Esophagus squamous epithelium (tissue), 5 donors: ENCODE measurements at places on chromosomes 16 and 17.

DNA sequence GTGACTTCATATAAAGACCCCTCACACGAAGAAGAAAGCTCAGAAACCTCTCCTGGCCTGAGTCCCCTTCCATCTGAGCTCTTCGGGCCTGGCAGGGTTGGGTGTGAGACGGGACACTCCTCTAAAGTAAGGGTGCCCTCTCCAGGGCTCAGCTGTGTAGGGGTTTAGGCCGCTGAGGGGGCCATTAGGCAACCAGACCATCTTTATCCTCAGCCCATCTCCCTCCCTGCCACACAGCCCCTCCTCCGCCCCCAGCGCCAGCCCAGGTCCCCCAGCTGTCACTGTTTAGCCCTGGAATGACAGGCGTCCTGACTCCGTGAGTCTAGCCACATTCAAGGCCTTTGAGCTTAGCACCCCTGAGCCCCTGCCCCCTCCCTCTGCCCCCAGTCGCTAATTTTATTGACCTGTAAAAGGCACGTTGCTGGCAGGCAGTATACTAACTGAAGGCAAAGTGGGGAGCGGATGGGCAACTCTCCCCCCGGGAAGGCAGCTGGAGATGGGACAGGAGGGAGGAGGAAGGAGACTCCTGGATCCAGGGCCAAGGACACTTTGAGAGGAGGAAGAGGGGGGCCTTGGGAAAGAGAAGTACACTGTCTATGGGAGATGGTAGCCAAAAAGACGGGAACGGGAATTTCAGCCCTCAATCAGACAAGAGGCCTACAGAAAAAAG, 592 bp upstream of the ZNF385C start:
- H3K36me3 ChIP-seq, result no peaks in the 10 kb centered on the region
- DNase-seq, result no peak
- no peak overlapping the region for H3K4me3 ChIP-seq

- no peaks in the 10 kb centered on the region for H3K4me1 ChIP-seq
- no peak overlapping the region for H3K4me3 ChIP-seq
- H3K27ac ChIP-seq, result no peak overlapping the region
- no peaks in the 10 kb centered on the region for H3K27me3 ChIP-seq
These were observed 129.9 kb downstream of the PITPNC1 start for GRCh38 chr17:67506966-67507365.

DNA sequence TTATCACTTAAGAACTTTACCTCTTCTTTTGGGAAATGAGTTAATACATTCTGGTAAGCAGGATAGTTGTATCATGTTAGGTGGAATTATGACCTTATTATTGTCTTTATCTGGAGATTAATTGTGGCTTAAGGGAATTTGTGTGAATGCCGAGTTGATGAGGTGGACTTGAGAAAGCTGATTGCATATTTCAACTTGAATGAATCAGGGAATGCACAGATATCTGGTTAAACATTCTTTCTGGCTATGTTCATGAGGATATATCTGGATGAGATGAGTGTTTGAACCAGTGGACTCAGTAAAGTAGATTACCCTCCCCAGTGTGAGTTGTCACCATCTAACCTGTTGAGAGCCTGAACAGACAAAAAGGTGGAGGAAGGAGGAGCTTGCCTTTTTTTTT, 326.1 kb upstream of the GOT2 start:
- no peak for DNase-seq
- H3K27ac ChIP-seq, result no peak overlapping the region
- H3K4me3 ChIP-seq, result no peak overlapping the region

- H3K4me3 ChIP-seq, result peak overlapping the region; percentile 67
- no peak for DNase-seq
- H3K27me3 ChIP-seq, result no peaks in the 10 kb centered on the region
- H3K4me1 ChIP-seq, result peaks cover 60% of the 10 kb centered on the region
These were observed 3.5 kb downstream of the SLC16A3 start for GRCh38 chr17:82232322-82232820.

- no peaks in the 10 kb centered on the region for H3K36me3 ChIP-seq
- no peak overlapping the region for H3K4me3 ChIP-seq
- H3K27ac ChIP-seq, result no peak overlapping the region
- DNase-seq, result no peak
- H3K27me3 ChIP-seq, result no peaks in the 10 kb centered on the region
- no peaks in the 10 kb centered on the region for H3K4me1 ChIP-seq
These were observed 99.7 kb upstream of the CDH8 start for GRCh38 chr16:62135911-62136310.

GRCh38 chr16:23320693-23321092, 18.6 kb downstream of the SCNN1B start:
- peaks cover 9% of the 10 kb centered on the region for H3K4me1 ChIP-seq
- H3K36me3 ChIP-seq, result no peaks in the 10 kb centered on the region
- H3K4me3 ChIP-seq, result no peak overlapping the region
- no peak overlapping the region for H3K27ac ChIP-seq

- H3K4me3 ChIP-seq, result no peak overlapping the region
- no peaks in the 10 kb centered on the region for H3K27me3 ChIP-seq
- peaks cover 22% of the 10 kb centered on the region for H3K4me1 ChIP-seq
- DNase-seq, result no peak
- H3K36me3 ChIP-seq, result peaks cover 35% of the 10 kb centered on the region
These were observed 50.8 kb downstream of the PITPNM3 start for GRCh38 chr17:6505425-6506142.

DNA sequence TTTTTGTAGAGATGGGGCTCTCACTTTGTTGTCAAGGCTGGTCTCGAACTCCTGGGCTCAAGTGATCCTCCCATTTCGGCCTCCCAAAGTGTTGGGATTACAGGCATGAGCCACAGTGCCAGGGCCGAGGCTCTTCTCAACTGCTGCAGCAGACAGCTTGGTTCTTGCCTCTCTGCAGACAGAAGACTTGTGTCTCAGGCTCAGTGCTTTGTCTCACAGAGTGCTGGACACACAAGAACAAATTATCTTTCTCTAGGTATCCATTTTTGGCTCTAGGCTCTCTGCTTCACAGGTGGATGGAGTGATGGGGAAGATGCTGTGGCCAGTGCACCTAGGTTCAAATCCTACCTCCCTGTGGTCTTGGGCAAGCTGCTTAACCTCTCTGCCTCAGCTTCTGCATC, 80.8 kb upstream of the RNU2-1 start:
- no peak overlapping the region for H3K4me3 ChIP-seq
- no peak for DNase-seq
- no peaks in the 10 kb centered on the region for H3K36me3 ChIP-seq
- no peaks in the 10 kb centered on the region for H3K4me1 ChIP-seq

DNA sequence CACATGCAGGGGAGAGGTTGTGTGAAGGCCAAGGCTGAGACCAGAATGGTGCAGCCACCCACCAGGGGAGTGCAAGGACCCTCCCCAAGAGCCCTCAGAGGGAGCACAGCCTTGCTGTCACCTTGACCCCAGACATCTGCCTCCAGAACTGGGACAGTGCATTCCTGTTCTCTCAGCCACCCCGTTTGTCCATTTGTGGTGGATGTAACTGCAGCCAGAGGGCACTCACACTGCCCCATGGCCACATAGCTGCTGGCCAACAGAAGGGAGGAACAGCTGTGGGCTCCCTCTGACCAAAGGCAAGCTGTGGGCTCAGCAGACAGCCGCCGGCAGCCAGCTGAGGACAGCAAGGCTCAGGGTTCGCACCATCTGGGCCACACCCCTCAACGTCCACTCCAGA, 49.8 kb upstream of the KLHDC4 start:
- H3K27me3 ChIP-seq, result no peaks in the 10 kb centered on the region
- DNase-seq, result no peak
- H3K27ac ChIP-seq, result no peak overlapping the region
- no peaks in the 10 kb centered on the region for H3K36me3 ChIP-seq
